HuH-7 (cell line): ENCODE measurements at places on chromosomes 13 and 19.

GRCh38 chr19:46016426-46017094 is 6.3 kb downstream of the PGLYRP1 start:
- DNase-seq = peak; percentile 90

DNA sequence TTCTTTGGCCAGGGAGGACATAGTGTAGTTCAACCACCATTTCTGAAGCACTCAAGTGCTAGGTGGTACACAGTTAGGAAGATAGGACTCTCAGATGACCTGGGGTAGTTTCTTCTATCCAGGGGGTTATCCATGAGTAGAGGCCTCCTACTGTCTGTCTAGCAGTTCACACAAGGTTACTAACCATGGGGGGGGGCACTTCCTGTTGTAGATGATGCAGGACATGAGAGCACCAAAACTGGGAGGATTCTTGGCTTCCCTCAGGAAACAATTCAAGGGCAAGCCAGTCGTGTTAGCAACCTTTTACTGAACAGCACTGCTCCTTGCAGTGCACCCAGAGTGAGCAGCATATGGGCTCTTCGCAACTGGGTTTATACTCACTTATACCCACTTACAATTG is 8.9 kb upstream of the TPP2 start:
- no peak for DNase-seq

DNA sequence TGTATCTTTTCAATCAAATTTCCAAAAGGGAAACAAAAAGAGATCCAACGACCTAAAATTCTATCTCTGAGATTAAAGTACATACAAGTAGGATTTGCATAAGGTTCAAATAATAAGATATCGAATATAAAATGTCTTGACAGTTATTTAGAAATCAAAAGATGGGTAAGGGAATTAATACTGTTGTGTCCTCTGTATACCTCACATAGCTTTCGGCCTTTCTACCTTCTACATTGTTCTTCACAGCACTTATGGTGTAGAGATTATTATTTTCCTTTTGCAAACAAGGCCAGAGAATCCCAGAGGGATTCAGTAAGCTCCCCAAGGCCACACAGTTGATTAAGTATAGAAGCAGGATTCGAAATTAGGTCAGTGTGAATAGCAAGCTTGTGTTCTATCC is 403.6 kb downstream of the SPRY2 start:
- no peak for DNase-seq

- no peak for DNase-seq
These were observed 4.6 kb downstream of the TM9SF2 start for GRCh38 chr13:99505814-99506269.

DNA sequence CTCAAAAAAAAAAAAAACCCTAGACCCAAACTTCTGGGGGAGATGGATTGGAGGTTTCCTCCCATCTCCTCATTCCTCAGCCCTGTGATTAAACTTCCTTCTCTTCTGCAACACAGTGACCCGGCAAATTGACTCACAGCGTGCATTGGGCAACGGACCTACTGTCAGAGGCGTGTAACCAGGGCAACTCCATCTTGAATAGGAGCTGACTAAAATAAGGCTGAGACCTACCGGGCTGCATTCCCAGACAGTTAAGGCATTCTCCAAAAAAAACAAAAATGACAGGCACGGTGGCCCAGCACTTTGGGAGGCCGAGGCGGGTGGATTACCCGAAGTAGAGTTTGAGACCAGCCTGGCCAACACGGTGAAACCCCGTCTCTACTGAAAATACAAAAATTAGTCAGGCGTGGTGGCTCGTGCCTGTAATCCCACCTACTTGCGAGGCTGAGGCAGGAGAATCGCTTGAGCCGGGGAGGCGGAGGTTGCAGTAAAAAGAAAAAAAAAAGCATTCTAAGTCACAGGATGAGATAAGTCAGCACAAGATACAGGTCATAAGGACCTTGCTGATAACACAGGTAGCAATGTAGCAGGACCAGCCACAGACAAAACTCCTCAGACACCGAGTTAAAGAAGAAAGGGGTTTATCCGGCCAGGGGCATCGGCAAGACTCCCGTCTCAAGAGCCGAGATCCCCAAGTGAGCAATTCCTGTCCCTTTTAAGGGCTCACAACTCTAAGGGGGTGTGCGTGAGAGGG is 5.4 kb upstream of the NLRP7 start:
- no peak for DNase-seq

- DNase-seq = no peak
These were observed 126.5 kb downstream of the NALCN start for GRCh38 chr13:101289764-101290163.

GRCh38 chr13:92126399-92126798 is 728.0 kb downstream of the GPC5 start:
- no peak for DNase-seq

- no peak for DNase-seq
These were observed 78.6 kb downstream of the CDADC1 start for GRCh38 chr13:49326222-49326917.

GRCh38 chr19:4713384-4713951 is 10.2 kb downstream of the DPP9 start:
- DNase-seq = no peak

GRCh38 chr13:75236774-75237173 is 245.2 kb downstream of the TBC1D4 start:
- DNase-seq = no peak

DNA sequence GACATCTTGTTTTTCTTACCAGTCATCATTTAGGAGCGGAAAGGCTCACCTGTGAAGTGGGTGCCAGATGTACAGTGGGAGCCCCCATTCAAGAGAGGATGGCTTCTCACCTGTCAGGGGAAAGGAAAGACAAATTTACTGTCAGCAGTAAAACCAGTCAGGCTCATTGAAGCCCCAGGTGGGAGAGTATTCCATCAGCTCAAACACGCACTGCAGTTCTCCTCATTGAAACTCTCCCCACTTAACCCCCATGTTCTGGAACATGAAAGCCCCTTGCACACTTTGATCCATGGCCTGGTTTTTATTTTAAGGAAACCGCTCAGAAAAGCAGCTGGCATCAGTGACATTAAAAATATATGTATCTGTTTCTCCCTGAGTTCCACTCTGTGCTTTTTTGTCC is 401.1 kb upstream of the ZNF507 start:
- no peak for DNase-seq

GRCh38 chr19:9139609-9140158 is 513 bp upstream of the ZNF317 start:
- no peak for DNase-seq

DNA sequence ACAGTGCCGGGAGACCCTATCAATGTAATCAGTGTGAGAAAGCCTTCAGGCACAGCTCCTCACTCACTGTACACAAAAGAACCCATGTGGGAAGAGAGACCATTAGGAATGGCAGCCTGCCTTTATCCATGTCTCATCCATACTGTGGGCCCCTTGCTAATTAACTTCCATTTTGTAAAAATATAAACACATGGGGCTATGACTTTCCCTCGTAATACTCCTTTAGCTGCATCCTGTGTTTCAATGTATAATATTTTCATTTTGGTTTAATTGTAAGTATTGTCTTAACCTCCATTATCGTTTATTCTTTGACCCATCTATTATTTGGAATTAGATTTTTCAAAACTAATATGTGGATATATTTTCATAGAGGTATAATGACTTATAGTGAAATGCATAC is 29.3 kb downstream of the ZNF333 start:
- no peak for DNase-seq

GRCh38 chr13:106753251-106753650 is 185.3 kb upstream of the ARGLU1 start:
- no peak for DNase-seq
